Left ventricle myocardium inferior (tissue), 1 donor: ENCODE measurements at places on chromosomes 16 and 17. TPM values are rescaled to one million over a fixed set of nuclear protein-coding genes. Genes with fewer than 3 reads are reported as not detected.

ZPBP2 gene
- not detected for total RNA-seq

HBA2 gene
- total RNA-seq: 59.1 TPM

PIPOX gene
- total RNA-seq: 0.60 TPM

CPPED1 gene
- 12.4 TPM for total RNA-seq

SPDYE4 gene
- total RNA-seq: not detected

G6PC3 gene
- 29.3 TPM for total RNA-seq

ADAD2 gene
- 0.52 TPM for total RNA-seq

PYY gene
- not detected for total RNA-seq

KRT33B gene
- not detected for total RNA-seq

DNA sequence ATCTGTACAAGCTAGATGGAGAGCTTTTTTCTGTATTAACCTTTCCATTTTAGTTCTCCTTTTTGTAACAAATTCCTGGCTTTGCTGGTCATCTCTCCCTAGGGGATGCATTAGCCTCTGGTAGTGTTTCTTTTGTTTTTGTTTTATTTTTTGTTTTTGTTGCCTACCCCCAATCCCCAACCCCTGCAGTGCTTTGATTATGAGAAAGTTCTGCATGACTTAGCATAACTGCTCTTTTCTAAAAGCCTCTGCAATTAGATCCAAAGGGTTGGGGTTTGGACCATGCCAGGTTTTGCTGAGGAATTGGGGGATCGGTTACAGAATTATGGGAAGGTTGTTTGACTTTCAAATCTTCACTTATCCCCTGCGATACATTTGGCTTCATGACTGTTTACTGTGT lies 98.2 kb downstream of the ADAMTS18 start:
- H3K27ac ChIP-seq: no peak overlapping the region
- no peak overlapping the region for H3K4me3 ChIP-seq
- peaks cover 5% of the 10 kb centered on the region for H3K27me3 ChIP-seq
- DNase-seq: no peak
- H3K4me1 ChIP-seq: no peaks in the 10 kb centered on the region

DNA sequence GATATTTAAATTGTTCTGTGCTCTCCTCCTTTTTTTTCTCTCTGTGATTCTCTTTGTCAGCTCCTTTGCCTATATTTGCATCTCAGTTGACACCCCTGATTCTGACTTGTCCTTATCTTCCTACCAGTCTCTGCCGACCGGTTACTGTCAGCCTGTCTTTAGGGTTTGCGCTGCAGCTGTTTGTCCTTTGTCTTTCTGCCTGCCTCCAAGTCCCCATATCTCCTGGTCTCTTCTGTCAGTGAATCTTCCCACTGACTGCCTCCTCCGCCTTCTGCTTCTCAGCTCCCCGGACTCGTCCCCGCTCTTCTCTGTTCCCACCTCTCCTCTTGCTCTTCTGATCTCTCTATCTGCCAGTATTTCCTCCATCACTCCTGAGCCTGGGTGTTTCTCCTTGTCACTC lies 5.2 kb downstream of the TLCD2 start:
- H3K36me3 ChIP-seq: peaks cover 5% of the 10 kb centered on the region
- H3K4me3 ChIP-seq: no peak overlapping the region
- peaks cover 13% of the 10 kb centered on the region for H3K4me1 ChIP-seq

- DNase-seq: no peak
- H3K4me1 ChIP-seq: peaks cover 30% of the 10 kb centered on the region
- peaks cover 68% of the 10 kb centered on the region for H3K36me3 ChIP-seq
- H3K27me3 ChIP-seq: no peaks in the 10 kb centered on the region
- H3K27ac ChIP-seq: peak overlapping the region; percentile 48
- H3K4me3 ChIP-seq: no peak overlapping the region
Observed at GRCh38 chr16:27461483-27462171, 59.7 kb downstream of the IL21R start.

DNA sequence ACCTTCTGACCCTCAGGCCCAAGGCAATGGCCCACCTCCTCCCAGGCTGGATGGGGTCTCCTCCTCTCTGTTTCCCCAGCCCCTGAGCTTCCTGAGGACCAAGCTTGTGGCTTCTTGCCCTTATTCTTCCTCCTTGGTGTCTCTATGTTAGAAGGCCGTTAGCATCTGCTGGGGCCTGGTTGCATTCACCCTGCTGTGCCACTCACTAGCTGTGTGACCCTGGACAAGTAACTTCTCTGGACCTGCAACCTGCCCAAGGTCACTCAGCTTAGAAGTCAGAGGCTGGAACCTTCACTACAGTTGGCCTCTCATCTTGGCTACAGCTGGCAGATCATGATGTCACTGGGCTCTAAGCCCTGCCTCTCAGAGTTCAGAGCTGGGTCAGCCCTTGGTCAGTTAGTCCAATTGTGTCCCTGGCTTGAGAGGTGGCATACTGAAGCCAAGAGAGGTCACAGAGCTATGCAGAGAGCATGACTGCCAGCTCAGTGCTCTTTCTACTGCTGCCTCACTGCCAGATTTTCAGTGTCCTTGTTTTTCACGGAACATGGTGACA lies 3.0 kb downstream of the MT2A start:
- no peaks in the 10 kb centered on the region for H3K36me3 ChIP-seq
- H3K4me3 ChIP-seq: no peak overlapping the region
- H3K27ac ChIP-seq: peak overlapping the region; percentile 95
- H3K27me3 ChIP-seq: no peaks in the 10 kb centered on the region

- H3K4me1 ChIP-seq: no peaks in the 10 kb centered on the region
- H3K36me3 ChIP-seq: peaks cover 8% of the 10 kb centered on the region
- no peak for DNase-seq
- no peaks in the 10 kb centered on the region for H3K27me3 ChIP-seq
- H3K27ac ChIP-seq: no peak overlapping the region
Observed at GRCh38 chr16:877242-878071, 76.9 kb upstream of the GNG13 start.

DNA sequence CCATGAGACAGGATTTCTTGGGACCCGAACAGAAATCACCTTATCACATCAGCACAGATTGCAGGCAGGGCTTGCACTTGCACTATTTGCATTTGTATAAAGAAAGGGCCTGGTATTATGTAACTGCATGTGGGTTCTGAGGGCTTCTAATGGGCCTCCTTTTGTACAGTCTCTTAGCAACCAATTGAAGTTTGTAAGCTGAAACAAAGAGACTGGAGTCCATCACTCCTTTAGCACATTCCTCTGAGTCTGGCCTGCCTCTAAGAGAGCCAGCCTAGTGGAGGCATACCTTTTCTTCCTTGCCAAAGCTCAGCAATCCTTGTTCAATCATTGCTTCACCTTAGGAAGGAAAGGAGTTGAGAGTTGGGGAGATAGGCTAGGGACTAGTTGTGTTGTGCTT lies 387.1 kb downstream of the XYLT1 start:
- H3K4me3 ChIP-seq: no peak overlapping the region
- no peaks in the 10 kb centered on the region for H3K36me3 ChIP-seq
- H3K4me1 ChIP-seq: no peaks in the 10 kb centered on the region
- no peak for DNase-seq
- peaks cover 39% of the 10 kb centered on the region for H3K27me3 ChIP-seq
- no peak overlapping the region for H3K27ac ChIP-seq

GRCh38 chr16:71552698-71553503 lies 24.0 kb downstream of the TAT start:
- H3K4me3 ChIP-seq: no peak overlapping the region
- no peak for DNase-seq
- H3K27me3 ChIP-seq: peaks cover 30% of the 10 kb centered on the region

DNA sequence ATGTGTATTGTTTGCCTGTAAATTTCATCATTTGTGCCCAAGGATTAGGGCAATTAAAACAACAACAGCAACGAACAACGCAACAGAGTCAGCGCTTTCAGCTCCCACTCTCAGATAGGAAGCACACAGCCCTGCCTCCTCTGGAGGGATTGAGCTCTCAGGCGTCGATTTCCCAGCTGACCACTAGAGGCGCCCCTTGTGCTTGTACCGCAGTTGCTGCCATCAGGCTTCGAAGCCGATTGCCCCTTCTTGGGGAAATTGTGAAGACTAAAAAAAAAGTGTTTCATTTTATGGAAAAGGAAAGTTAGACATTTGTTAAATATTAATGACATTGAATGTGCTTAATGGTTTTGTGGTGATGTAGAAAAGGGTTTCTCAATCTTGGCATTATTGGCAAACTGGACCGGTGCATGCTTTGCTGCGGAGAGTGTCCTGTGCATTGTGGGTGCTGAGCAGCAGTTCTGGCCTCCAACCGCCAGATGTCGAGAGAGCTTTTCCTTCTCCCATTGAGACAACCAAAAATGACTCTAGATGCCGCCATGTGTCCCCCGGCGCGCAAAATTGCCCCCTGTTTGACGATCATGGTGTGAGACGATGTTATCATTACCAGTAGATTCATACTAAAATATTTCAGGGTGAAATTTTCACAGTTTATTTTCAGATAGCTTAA lies 650.4 kb upstream of the RBFOX1 start:
- H3K27me3 ChIP-seq: peaks cover 38% of the 10 kb centered on the region
- H3K4me1 ChIP-seq: no peaks in the 10 kb centered on the region
- H3K4me3 ChIP-seq: no peak overlapping the region
- no peak overlapping the region for H3K27ac ChIP-seq

- peak overlapping the region; percentile 91 for H3K27ac ChIP-seq
- peaks cover 62% of the 10 kb centered on the region for H3K4me1 ChIP-seq
- peaks cover 7% of the 10 kb centered on the region for H3K36me3 ChIP-seq
- H3K27me3 ChIP-seq: no peaks in the 10 kb centered on the region
- H3K4me3 ChIP-seq: peak overlapping the region; percentile 100
Observed at GRCh38 chr17:42153919-42154742, 658 bp downstream of the RAB5C start.

DNA sequence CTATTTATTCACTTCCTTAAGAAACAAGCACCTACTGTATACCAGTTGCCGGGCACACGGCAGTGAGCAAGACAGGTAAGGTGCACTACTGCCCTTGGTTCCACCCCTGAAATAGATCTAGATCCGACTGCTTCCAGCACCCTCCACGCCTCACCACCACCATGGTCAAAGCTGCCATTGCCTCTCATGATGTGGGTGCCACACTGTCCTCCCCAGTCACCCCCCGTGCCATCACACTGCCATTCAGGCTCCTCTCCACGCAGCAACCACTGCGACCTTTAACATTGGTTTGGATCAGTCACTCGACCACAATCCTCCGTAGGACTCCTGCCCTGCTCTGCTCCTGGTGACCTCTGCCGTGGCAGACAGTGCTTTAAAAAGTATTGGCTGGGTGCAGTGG lies 226.8 kb downstream of the CPPED1 start:
- H3K4me3 ChIP-seq: no peak overlapping the region
- DNase-seq: no peak
- no peaks in the 10 kb centered on the region for H3K4me1 ChIP-seq
- no peak overlapping the region for H3K27ac ChIP-seq

GRCh38 chr17:48952904-48953303 lies 8.3 kb upstream of the SNF8 start:
- H3K27me3 ChIP-seq: peaks cover 81% of the 10 kb centered on the region
- no peak overlapping the region for H3K4me3 ChIP-seq
- H3K4me1 ChIP-seq: no peaks in the 10 kb centered on the region
- H3K27ac ChIP-seq: no peak overlapping the region

GRCh38 chr16:82653550-82654511 lies 27.1 kb downstream of the CDH13 start:
- H3K27ac ChIP-seq: peak overlapping the region; percentile 72
- H3K4me3 ChIP-seq: no peak overlapping the region
- no peak for DNase-seq
- H3K4me1 ChIP-seq: peaks cover 61% of the 10 kb centered on the region

DNA sequence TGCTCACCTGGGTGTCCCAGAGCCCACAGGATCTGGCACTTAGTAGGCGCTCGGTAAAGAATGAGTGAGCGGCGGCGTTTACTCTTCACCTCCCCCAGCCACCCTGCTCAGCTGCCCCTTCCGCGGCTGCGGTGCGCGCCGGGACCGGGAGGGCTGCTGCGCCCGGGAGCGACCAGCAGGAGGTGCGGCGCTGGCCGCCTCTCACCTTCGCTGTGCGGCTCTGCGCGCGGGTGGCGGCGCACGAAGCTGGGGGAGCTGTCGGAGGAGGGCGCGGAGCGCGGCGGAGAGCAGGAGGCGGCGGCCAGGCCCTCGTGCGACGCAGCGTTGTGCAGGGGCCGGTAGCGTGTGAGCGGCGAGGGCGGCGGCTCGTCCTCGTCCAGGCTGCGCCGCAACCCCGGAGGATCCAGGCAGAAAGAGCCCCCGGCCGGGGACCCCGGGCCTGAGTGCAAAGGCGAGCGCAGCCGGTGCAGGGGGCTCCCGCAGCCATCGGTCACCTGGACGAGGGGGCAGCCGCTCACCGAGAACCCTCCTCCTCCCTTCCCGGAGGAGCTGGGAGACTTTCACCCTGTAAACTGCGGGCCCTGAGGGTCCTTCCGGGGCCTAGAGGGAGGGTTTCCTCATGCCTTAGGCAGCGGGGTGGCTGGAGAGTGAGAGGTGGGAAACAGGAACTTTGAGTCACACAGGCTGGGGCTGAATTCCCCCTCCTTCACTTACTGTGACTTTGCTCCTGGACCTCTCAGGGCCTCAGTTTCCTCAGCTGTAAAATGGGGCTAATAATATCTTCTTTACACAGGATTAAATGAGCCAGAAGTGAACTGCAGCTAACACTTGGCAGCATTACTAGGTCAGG lies 12.5 kb downstream of the SAMD14 start:
- no peak for DNase-seq
- no peak overlapping the region for H3K27ac ChIP-seq
- H3K36me3 ChIP-seq: no peaks in the 10 kb centered on the region
- peaks cover 46% of the 10 kb centered on the region for H3K4me1 ChIP-seq

DNA sequence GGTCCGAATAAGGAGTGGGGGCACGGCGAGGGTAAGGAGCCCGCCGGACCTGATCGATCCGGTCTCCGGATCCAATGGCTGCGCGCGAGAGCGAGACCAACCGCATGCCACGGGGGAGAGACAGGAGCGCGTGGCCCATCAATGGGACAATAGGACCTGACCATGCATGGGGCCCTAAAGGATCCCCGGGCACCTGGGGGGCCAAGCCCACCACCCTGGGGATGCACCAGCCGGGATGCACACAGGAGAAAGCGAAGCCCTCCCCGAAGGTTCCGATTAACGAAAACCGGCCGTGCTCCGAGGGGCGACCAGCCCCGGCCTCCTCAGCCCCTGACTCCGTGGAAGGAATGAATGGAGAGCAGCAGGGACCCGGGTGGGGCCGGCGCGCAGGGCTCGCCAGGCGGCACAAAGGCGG lies 525 bp downstream of the JPT1 start:
- H3K27me3 ChIP-seq: no peaks in the 10 kb centered on the region
- peaks cover 22% of the 10 kb centered on the region for H3K4me1 ChIP-seq
- peak overlapping the region; percentile 75 for H3K4me3 ChIP-seq
- H3K27ac ChIP-seq: peak overlapping the region; percentile 80

- no peak overlapping the region for H3K4me3 ChIP-seq
- no peak for DNase-seq
- peaks cover 56% of the 10 kb centered on the region for H3K27me3 ChIP-seq
Observed at GRCh38 chr17:3688027-3688553, 7.9 kb downstream of the P2RX5 start.
